ENCODE measurements at places on chromosomes 7 and 10.

- no peak for DNase-seq
These were observed 726.7 kb upstream of the GALNT17 start for GRCh38 chr7:70405241-70405640.

DNA sequence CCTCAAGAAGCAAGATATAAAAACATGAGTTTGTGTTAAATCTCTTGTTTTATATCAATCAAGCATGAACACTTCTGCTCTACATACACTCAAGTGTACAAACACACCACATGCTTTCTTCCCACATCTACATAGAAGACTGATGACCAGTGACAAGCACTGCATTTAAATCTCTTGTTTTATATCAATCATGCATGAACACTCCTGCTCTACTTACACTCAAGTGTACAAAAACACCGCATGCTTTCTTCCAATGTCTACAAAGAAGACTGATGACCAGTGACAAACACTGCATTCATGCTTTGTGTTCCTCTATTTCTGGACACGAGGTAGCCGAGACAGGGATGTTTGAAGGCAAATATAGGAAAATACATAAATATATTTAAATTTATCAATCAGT, 642.0 kb upstream of the PFKP start:
- no peak for DNase-seq

DNA sequence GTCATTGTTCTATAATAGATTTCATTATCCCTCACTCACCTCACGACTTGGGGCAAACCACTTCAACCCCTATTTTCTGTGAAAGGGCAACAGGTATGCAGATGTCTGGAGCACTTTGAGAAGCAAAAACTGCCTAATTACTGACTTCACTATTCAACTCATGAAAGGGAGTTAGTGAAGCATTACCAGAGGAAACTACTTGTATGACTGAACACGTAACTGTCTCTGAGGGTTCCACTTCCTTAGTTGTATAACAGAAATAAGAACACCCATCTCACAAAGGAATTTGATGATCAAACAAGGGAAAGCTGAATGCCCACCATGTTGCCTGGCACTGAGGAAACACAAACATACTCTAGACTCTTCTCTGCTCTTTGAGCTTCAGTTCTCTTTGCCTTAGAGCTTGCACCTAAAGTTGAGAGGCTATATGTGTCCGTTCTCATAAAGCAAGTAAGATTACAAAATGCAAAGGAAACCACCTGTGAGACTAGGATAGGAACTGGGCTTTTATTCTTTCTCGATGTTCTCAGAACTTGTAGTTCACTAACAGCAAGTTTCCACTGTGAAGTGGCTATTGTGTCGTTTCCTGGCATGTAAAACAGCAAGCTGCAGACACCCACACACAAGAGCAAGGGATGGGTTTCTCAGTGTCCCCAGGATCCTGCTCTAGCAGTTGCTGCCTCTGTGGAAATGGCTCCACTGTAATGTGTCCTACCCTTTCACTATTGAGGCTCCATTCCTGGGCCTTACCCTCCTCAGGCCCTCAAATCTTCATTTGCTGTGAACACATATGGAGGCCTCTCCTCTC, 2.6 kb downstream of the TMEM243 start:
- DNase-seq = no peak

- DNase-seq = no peak
These were observed 67.3 kb downstream of the SORBS1 start for GRCh38 chr10:95493862-95494261.

GRCh38 chr7:50362712-50363282, 58.3 kb downstream of the IKZF1 start:
- no peak for DNase-seq

- DNase-seq = no peak
These were observed 215.7 kb downstream of the HTR7 start for GRCh38 chr10:90642136-90642535.

DNA sequence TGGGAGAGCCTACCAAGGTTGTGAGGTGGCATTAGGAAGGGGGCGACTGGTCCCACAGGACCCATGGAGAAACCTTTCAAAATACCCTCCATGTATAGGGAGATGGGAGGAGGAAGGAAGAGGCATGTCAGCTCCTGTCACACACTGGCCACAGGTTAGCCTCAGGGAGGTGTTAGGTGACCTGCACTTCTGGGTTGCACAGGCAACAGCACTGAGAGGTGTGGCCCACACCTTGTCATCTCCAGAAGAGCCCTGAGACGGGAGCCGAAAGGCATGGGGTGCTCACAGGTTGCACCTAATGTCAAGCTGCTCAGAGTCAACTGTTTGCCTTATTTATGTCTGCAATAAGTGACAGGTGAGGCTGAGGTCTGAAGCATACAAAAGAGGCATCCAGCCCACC, 14.6 kb upstream of the USP6NL start:
- DNase-seq = no peak

GRCh38 chr10:4343091-4343490, 482.9 kb upstream of the AKR1E2 start:
- no peak for DNase-seq

GRCh38 chr7:15332956-15333355, 228.9 kb downstream of the AGMO start:
- no peak for DNase-seq

- DNase-seq = no peak
These were observed 112.5 kb upstream of the GHITM start for GRCh38 chr10:84026821-84027257.

DNA sequence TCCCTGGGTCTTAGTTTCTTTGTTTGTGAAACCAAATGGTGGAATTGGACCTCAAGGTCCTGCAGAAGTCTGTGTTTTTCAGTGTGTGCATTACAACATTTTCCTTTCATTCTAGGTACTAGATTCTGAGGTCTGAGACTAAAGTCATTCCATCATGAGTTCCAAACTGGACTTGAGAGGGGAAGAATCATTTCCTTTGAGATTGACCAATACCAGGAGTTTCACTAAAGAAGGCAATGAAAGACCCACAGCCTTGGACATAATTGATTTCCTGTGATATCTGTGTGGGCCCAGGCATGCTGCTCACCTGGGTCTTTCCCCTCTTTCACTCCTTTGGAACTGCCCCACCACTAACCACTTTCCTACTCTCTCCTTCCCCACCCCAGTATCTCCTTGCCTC, 18.2 kb downstream of the TAS2R41 start:
- DNase-seq = no peak

- no peak for DNase-seq
These were observed 22.7 kb downstream of the RBM28 start for GRCh38 chr7:128321044-128321422.

GRCh38 chr10:48480397-48481374, 124.2 kb downstream of the ARHGAP22 start:
- no peak for DNase-seq

All from cortex of kidney (tissue), 1 donor.